ENCODE measurements at places on chromosomes 4 and X.

DNA sequence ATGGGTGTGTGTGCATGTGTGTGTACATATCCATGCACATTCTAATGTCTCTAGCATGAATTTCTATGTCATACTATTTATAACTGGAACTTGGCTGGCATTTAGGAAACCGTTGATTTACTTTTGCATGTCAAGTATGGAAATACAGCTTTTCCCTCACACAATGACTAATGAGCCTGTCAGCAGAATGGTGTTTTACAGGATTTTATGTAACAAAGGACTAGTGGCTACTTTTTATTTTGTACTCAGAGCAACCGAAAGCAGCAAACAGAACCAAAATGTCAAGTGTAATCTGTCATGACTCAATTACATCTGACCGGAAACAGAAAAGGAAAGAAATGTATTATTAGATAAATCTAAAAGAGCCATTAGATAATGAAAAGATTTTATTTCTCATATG lies 1911.5 kb upstream of the AGA start:
- no peak for DNase-seq

DNA sequence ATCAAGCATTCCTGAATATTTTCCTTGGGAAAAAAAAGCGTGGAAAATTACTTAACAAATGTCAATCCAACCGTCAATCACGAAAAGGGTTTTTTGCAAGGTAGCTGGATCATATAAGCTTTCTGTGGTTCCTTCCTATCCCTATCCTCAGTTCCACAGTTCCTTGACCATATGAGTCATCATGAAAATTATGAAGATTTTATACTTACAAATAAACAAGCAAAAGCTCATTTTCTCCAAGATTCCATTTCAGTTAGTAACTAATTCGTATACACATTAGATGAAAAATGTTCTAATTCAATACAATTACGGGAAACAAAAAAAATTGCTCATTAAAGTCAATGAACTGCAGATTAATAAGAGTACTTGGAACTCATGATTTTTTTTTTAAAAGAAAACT lies 228.8 kb downstream of the NSUN7 start:
- no peak for DNase-seq

GRCh38 chr4:90215286-90215685 lies 88.1 kb downstream of the CCSER1 start:
- DNase-seq, result no peak

DNA sequence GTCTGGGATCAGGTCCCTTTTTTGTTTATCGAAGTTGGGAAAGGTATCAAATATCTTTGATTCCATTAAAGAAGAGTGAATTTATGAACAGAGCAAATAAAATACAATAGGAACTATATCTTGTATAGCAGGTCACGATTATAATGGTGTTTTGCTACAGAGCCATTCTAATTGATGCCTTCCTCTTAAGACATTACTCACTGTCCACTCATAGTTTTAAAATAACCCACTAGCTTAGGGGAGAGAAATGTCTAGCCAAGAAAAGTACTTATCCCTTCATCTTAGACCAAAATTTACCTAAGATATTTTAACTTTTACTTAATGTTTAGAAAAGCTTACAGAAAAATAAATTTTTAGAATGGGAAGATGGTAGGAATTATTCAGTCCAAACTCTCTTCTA lies 112.0 kb upstream of the PABPC4L start:
- DNase-seq, result no peak

- DNase-seq, result no peak
Observed at GRCh38 chrX:139204898-139205667, 325.5 kb upstream of the F9 start.

DNA sequence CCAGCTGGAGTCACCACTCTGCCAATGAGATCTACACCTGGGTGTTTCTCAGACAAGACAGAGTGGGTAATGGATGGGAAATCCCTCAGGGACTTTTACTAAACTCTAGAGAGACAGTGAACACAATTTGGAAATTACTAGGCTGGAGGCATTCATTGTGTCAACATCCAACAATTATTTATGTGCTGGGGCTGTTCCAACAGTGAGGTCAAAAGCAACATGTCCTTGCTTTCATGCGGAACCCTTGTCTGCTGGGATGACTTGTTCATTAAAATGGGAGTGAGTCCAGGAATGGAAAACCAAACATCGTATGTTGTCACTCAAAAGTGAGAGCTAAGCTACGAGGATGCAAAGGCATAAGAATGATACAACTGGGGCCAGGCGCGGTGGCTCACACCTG lies 54.0 kb downstream of the DRD5 start:
- DNase-seq, result no peak

DNA sequence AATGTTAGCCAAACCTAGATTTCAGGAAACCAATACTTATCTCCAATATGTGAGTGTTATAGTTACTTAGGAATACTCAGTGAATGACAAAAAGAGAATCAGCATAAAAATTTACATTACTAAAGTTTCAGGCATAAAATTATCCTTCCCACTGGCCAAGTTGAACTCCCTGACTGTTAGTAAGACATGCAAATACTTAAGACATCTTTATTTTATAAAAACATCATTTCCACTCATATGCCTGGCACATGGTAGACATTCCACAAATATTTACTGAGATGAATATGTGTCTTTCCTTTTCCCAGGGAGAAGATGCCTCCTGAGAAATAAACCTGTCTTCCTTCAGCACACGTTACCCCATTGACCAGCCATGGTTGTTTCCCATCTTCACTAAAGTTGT lies 7.3 kb downstream of the VEGFD start:
- DNase-seq, result no peak

DNA sequence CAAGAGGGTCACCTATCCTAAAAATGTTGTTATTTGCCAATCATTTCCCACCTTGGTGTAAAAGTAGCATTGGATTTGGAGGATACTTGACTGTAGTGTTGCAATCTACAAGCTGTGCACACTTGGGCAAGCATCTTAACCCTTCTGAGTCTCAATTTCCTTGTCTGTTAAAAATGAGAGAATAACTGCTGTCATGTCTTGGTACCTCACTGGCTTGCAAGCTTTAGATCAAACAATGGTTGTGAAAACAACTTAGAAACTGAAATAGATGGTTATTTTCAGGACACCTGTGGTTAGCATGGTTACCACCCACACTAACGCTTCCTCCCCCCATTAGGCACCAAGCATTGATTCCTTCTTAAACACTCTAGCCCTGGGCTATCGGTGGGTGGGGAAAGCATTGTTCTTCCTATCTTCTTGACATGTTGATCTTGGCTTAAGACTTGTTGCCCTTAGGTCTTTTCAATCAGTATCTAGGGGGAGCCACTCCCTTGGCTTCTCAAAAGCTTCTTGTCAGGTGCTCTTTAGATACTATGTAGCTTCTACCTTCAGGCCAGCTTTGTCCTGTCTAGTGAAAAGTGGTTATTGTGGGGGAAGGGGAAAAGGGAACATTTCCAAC lies 10.6 kb upstream of the AMOT start:
- DNase-seq, result no peak

GRCh38 chrX:46704767-46705386 lies 54.0 kb downstream of the SLC9A7 start:
- DNase-seq, result no peak

DNA sequence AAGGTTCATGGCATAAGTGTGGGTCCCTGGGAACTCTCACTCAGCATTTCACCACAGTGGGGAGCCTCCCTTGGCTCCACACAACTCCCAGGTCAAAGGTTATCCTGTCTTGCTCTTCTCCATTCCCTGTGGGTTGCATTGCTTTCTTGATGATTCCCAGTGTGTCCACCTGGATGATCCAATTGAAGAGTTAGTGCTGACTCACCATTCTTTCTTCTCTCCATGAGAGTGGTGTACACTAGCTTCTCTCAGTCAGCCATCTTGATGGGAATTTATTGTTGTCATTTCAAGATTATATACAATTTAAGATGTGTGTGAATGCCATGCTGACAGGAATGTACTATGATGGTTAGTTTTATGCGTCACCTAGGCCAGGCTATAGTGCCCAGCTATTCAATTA lies 25.6 kb upstream of the C4orf17 start:
- DNase-seq, result no peak

DNA sequence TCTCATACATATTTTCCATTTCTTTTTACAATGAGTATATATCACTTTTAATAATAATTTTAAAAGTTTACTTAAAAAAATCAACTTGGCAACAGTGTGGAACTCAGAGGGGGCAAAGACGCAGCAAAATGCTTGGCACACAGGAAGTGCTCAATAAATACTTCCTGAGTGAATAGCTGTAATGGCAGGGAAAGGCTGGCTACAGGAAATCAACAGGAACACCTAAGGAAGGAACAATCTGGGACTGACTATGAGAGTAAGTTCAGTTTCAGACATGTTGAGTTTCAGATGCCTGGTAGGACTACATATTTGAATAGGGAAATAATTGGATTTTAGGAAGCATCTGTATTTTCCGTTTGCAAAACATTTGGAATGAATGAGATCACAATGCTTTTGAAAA lies 137.6 kb downstream of the SCLT1 start:
- DNase-seq, result no peak

GRCh38 chr4:87918314-87919058 lies 57.0 kb upstream of the SPP1 start:
- no peak for DNase-seq

- DNase-seq, result no peak
Observed at GRCh38 chrX:37420185-37420584, 71.0 kb downstream of the PRRG1 start.

DNA sequence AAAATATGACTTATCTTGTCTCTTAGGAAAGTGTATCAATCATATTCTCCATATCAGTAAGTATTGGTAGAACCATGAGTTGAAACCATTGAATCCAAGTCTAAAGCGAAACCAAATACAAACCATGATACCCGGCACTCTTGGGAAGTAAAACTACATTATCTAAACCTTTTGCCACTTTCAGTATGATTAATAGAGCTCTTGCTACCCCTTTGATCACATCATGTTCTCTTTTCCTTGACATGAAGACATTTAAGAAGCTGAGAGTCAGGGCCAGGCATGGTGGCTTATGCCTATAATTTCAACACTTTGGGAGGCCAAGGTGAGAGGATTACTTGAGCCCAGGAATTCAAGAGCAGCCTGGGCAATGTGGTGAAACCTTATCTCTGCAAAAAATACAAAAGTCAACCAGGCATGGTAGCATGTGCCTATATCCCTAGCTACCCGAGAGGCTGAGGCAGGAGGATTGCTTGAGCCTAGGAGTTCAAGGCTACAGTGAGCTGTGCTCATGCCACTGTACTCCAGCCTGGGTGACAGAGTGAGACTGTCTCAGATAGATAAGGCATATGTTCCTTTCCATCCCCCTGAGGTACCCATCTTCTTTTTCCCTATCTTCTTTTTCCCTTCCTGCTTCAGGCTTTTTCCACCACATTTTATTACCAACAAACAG lies 45.4 kb downstream of the CEP135 start:
- DNase-seq, result no peak
